GDM1 (cell line): ENCODE measurements at places on chromosomes 12 and 14.

- no peak for DNase-seq
Measured at GRCh38 chr12:130086248-130086647, 76.0 kb upstream of the FZD10 start.

- no peak for DNase-seq
Measured at GRCh38 chr12:120515496-120515895, 13.5 kb downstream of the COQ5 start.

GRCh38 chr14:106872611-106873446 is 1346.4 kb downstream of the TMEM121 start:
- peak; percentile 84 for DNase-seq

DNA sequence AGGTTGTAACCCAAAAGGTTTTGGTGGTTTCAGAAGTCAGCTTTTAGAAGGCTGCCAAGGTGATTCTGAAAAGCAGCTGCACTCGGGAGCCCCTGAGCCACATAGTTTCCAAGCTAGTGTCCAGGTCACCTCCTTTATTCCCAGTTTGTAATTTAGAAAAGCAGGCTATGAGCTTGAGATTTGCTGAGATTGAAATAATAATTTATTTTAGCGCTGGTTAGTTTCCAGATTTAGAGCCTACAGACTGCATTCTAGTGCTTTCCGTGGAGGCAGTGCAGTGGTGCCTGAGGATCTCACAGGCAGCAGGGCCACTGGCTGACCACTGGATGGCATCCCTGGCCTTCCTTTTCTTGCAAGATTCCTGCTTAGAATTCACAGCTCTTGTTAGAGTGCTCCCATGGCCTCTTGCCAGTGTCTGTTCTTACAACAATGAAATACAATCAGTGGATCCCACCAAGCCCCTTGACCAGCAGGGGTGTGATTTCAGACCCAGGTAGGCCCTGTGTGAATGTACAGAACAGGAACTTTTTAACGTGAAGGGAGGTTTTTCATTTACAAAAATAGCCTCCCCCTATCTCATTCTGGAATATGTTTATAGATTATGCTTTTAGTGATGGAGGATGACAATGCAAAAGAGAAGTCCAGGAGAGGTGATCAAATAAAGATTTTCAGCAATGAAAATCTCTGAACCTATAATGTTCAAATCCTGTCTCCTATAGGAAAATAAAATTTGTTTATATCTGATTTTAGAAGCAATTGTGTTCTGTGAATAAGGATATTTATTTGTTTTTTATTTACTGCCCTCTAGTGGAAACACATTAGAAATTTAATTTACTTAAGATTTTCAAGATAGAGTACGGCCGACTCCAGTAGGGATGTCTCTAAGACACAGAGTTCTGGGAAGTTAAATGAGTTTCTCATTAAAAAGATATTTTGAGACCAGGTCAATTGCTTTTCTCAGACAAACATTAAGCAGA is 362.1 kb upstream of the STXBP6 start:
- DNase-seq, result no peak

GRCh38 chr12:94875525-94875924 is 128.0 kb downstream of the NDUFA12 start:
- no peak for DNase-seq

GRCh38 chr14:104844306-104845032 is 20.6 kb upstream of the CEP170B start:
- DNase-seq, result no peak

- DNase-seq, result no peak
Measured at GRCh38 chr12:3761116-3761735, 8.3 kb upstream of the CRACR2A start.

DNA sequence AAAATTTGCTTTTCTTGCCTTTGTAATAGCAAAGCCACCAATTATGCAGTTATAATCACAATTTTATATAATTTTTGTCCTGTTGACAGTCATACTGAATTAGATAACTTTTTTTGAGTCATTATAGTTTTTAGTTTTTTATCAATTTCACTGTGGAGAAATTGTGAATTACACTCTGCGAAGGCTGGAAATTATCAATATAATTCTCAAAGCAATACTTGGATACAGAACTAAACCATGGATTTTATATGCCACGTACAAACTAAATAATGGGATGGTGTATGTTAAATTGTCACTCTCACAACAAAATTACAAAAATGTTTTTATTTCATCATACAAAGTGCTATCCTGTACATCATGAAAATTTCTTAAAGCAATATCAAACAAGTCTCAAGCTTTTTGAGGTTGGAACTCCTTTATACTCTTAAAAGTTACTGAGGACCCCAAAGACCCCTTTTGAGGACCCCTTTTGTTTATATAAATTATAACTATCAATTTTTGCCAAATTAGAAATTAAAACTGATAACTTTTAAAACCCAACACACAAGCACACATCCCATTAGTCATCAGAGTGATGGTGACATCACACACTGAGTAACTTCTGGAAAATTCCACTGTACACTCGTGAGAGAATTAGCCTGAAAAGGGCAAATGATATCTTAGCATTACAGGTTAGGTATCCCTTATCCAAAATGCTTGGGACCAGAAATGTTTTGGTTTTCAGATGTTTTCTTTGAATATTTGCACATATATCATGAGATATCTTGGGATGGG is 19.8 kb upstream of the AQP2 start:
- no peak for DNase-seq

DNA sequence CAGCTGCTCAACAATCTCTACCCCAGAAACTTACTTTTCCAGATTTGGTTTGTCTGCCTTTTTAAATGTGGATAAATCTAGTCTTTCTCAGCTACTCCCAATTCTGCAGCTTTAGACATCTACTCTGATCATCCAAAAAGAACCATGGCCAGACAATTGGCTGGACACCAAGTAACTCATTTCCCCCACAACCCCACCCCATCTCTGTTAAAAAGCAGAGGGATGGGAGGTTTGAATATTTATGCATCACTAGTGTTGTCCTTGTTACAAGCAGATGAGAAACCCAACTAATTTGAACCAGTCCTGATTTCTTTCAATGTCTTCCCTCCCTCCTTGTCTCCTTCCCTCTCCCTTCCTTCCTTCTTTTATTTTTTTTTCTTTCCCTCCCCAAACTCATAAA is 391.9 kb downstream of the GALC start:
- no peak for DNase-seq

GRCh38 chr12:87794854-87795253 is 234.3 kb downstream of the C12orf50 start:
- DNase-seq, result no peak

GRCh38 chr12:31021809-31022494 is 51.7 kb upstream of the DDX11 start:
- no peak for DNase-seq

DNA sequence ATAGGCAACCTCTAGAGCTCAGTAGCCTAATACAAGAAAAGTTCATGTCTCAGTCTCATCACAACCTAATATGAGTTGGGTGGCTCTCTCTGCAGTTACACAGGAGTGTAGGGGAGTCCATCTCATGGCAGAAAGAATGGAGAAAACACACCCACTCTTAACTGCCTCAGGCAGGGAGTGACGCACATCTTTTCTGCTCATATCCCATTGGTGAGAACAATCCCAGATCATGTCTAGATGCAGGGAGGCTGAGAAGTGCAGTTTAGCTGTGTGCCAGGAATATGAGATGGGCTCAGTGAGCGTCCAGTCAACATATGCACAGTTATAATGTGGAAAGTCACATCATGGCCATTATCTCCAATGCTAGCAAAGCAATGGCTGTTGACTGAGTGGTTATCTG is 59.3 kb upstream of the KCNA5 start:
- DNase-seq, result no peak

DNA sequence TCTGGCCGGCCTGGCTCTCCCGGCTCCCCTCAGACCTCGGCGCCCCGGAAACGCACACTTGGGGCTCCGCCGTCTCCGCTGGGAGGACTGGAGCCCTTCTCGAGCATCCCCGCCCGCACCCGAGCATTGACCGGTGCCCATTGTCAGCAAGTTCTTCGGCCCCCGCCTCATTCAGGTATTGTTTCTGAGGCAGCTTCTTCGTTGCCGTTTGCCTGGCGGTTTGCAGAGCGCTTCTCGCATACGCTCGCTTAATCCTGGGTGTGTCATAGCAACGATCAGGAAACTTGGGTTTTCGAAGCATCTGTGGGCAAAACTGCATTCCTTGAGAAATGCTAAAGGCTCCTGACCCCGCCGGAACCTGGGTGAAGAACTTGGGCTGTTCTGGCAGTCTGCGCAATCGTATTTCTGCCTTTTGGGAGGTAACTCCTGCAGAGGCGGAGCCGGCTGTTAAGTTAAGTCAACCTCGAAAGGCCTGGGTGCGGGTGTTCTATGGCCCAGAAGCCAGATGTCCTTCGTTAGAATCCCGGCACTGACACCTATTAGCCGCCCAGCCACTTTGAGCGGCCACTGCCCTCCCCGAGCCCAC is 518 bp downstream of the GSKIP start:
- no peak for DNase-seq

DNA sequence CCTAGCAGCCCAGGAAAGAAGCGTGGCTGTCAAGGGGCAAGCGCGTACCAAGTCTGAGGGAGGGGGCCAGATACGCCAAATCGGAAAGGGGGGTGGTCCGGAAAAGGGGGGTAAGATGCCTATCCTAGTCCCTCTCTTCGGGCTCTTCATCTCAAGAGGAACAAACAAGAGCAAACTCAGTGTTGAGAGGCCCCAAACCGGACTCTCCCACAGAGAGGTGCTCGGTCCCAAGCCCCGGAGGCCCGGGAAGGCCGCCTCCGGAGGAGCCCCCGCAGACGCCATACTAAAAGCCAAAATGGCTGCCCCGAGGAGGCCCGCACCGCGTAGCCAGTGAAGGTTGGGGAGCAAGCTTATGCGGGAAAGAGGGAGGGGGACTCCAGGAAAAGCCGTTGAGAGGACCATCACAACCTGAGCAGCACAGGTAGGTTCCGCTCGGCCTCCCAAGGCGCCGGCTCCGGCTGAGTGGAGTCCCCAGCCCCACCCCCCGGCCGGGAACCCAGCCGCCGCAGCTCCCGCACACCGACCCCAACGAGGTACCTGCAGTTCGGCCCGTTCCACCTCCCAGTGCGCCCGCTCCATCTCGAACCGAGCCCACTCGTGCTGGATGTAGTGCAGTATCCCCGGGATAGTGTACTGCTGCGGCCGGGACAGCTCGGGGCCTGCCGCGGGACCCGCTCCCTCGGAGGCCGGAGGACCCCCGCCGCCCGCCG is at the start of gene AP4S1:
AP4S1 (plus strand) TSS at position 283 of the 710 bp plus-strand sequence. CDS start 40,548 bp downstream, outside the sequence.
- DNase-seq, result peak; percentile 44

DNA sequence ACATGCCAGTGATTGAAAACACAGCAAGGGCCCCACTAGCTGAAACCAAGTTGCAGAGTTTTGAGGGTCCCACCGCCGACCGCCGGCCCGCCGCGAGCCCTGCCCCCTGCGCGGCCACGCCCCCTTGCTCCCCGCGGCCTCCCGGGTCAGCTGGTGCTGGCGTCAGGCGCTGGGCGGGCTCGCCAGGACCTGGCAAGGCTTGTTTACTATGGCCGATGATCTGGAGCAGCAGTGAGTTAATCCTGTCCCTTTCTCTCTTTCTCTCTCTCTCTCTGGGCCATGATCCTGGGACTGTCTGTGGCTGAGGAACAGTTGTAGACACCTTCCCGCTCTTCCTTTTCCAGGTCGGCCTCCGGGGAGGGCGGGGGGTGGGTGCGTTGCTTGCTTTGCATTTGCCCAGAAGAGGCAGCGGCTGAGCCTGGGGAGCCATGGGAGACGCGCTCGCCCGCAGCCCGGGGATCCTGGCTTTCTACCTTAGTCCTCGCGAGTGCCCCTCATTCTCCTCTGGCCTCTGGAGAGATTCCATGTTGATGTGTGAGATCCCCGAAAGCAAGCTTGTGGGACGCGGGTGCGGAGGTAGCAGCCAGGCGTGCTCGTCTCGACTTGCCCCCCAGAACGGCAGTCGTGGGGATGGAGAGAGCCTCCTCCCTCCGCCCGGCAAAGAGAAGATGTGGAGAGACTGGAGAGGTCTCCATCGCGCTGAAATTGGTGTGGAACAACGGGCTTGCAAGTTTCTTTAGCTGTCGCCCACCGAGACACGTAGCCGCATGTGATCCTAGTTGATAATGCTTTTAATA is at the start of gene ABHD4:
ABHD4 (plus strand) TSS at position 202 of the 797 bp plus-strand sequence; CDS start at position 209, 7 bp downstream.
- DNase-seq, result peak; percentile 45

DNA sequence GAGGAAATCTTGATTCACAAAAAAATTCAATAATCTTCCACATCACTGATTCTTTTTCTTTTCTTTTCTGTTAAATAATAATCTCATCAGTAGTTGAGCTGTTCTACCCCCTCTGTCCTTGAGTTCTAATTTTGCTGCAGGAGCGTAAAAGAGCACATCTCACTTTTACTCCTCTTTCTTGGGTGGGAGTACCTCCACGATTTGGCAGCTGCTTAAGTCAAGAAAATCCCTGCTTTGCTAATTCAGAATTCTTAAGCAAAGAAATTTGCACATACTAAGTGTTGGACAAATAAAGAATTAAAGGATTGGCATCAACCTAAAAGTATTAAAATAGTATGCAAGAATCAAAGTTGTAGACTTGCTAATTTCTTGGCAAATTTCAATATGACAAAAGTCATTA is 128.8 kb downstream of the PRKD1 start:
- DNase-seq, result no peak

GRCh38 chr12:55072083-55072482 is 52.3 kb downstream of the NEUROD4 start:
- DNase-seq, result peak; percentile 67

GRCh38 chr14:33668066-33668465 is 282.8 kb downstream of the EGLN3 start:
- no peak for DNase-seq
